D721Med (cell line): ENCODE measurements at places on chromosomes 4 and X.

DNA sequence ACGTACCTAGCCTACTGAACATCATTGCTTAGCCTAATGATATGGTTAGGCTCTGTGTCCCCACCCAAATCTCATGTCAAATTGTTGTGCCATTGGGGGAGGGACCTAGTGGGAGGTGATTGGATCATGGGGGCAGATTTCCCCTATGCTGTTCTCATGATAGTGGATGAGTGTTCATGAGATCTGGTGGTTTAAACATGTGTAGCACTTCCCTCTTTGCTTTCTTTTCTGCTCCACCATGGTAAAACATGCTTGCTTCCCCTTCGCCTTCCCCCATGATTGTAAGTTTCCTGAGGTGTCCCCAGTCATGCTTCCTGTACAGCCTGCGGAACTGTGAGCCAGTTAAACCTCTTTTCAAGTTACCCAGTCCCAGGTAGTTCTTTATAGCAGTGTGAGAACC is 102.6 kb downstream of the RAPGEF2 start:
- no peak for DNase-seq

- no peak for DNase-seq
Measured at GRCh38 chrX:154028502-154029184, 8.9 kb upstream of the IRAK1 start.

- no peak for DNase-seq
Measured at GRCh38 chrX:100479329-100479728, 69.3 kb upstream of the PCDH19 start.

DNA sequence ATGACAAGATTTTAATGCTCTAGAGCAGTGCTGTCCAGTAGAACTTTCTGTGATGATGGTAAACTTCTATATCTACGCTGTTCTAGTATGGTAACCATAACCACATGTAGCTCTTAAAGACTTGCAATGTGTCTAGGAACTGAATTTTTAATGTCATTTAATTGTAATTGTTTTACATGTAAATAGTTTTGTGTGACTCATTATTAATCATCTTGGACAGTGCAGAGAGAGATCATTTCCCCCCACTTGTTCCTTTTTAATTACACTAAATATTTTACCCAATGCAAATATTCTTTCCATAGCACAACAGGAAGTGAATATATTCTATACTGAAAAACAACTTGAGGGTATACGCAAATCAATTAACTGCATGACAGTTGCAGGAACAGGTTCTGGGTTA is 5.8 kb downstream of the ATG4A start:
- no peak for DNase-seq

- DNase-seq = no peak
Measured at GRCh38 chrX:46628460-46629371, 55.2 kb downstream of the CHST7 start.

DNA sequence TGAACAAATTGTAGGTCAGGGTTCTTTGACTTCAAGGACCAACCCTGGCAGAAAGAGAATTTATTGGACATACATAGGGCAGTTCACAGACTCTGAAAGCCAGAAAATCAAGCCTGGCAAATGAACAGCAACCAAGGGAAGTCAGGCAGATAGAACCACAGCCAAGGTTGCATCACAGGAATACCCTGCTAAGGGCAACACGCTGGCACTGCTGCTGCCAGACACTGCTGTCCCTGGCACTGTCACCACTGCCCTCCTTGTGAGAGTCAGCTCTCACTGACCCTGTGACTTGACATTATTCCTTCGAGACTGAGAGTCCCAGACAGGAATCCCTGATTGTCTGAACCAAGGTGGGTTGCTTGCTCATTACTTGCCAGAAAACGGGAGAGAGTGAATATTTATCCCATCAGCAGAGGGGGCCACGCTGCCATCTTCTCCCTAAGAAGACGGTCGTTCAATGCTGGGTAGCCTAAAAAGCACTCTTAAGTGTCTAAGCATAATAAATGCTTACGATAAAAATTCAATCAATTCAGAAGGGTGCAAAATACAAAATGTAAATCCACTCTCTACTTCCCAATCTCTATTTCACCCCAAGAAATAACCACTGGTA is 23.2 kb upstream of the PTTG2 start:
- DNase-seq = no peak

DNA sequence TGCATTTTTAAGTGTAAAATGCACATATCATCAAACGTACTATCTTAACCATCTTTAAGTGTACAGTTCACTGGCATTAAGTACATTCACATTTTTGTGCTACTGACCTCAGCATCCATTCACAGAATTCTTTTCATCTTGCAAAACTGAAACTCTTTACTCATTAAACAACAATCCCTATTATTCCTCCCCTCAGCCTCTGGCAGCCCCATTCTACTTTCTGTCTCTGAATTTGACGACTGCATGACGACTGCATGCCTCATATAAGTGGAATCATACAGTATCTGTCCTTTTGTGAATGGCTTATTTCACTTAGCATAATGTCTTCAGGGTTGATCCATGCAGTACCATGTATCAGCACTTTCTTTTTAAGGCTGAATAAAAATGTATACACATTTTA is 38.7 kb downstream of the CNKSR2 start:
- no peak for DNase-seq

GRCh38 chrX:121322159-121322558 is 274.7 kb downstream of the GLUD2 start:
- DNase-seq = no peak

DNA sequence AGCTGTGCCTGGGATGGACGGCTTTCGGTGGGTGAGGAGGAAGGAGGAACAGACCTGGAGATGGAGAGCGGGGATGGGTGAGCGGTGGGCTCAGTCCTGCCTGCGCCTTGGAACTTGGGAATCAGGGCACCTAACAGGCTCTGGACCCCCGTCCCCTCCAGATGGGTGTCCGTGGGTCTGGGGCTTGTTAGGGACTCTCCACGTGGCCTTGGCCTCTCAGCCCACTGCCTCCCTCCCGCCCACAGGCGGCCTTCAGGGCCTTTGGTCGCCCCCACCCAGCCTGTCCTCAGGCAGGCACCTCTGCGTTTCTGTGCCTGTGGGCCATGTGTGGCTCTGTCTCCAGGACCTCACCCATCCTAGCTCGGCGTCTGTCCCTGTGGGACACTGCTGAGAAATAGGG is 29.0 kb downstream of the TRMT44 start:
- DNase-seq = no peak

- no peak for DNase-seq
Measured at GRCh38 chr4:10237131-10237530, 120.5 kb upstream of the WDR1 start.

- DNase-seq = no peak
Measured at GRCh38 chrX:46777971-46778810, 19.3 kb upstream of the SLC9A7 start.

- DNase-seq = no peak
Measured at GRCh38 chr4:184763150-184763780, 29.4 kb upstream of the CENPU start.

DNA sequence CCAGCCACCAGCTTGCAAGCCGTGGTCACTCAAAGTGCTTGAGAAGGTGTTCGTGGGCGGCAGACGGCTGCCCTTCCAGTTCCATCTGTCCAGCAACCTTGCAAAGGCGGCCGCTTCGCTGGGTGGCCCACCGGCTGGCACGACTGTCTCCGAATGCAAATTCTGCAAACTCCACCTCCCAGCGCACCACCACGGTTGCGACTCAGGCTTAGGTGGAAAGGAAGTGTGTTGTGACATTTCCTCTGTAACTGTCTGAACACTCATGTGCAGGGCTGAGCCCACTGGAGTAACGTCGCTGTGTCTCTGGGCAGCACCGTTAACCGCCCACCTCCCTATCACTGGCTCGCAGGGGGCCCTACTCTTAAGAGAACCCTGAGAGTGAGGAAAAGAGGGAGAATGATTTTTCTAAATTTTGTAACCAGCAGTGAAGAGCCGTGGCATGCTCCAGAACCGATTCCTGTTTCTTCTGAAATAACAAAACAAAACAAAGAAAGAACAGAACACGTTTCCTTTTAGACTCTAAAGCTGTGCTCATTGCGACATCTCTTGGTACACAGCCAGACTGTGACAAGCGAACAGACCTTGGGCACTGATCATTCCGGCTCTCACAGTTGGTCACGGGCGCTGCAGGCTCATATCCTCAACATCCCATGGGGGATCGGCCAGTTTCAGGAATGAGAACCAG is at the start of gene P2RY8:
Gene P2RY8 (minus strand): TSS at position 155 of the 685 bp plus-strand sequence. CDS start 70,627 bp downstream, outside the sequence.
- DNase-seq = no peak

GRCh38 chrX:112440277-112440676 is 239.5 kb downstream of the LHFPL1 start:
- DNase-seq = no peak

DNA sequence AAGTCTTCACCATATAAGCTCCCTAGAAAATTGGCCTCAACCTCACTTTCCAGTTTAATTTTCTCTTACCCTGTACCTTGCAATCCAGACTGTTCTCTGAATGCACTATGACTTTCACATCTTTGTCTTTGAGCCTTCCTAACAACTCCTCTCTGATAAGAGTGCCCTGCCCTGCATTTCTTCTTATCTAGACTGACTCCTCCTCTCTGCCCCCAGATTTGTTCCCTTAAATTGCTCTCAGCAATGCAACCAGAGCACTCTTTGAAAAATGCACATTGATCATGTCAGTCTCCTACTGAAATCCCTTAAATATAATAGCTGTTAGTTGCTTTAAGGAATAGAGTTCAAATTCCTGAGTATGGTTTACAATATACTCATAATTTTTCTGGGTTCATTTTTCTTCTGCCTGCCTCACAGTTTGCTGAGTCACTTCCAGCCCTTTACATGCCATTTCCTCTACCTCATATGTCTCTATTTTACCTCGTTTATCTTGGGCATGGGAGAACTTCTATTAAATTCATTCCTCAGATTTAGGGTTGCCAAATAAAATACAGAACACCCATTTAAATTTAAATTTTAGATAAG is 582.7 kb upstream of the AADAT start:
- DNase-seq = no peak

DNA sequence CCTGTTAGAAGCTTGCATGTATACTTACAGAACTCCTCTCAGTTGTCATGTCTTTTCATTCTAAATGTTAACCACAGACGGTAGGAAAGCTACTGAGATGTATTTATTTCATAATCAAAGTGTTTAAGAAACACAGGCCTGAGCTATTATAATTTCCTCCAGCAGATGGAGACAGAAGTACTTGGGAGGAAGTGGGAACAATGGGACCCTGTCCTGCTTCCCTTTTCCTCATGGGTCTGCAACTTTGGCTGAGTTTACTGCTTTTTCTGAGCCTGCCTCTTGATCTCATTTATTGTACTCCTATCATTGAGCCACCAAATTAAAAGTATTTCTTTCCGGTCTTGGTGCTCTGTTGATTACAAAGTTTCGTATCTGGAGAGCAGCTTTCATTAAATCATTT is 67.7 kb upstream of the SPANXN2 start:
- DNase-seq = no peak
